ENCODE measurements at places on chromosomes 13 and 19.

- no peak for DNase-seq
Measured at GRCh38 chr13:62093984-62094780, 678.5 kb upstream of the PCDH20 start.

DNA sequence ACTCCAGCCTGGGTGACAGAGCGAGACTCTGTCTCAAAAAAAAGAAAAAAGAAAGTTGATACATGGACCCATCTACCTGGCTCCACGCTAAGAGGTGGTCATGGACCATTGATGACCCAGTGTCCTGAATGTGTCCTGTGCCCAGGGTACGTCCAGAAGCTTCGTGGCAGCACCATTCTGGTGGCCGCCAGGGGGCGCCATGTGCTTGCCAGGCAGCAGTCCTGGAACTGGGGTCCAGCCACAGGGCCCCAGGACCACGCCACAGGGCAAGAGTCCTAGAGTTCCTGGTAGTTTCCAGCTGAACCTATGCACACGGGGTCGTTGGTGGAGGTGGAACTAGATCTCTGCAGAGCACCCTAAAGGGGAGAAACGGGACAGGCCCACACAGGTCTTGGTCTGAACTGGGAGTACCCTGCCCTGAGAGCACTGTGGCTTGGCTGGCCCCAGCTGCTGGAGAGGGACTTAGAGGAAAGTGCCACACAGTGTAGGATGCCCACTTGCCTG, 19.9 kb upstream of the FBXO27 start:
- DNase-seq = peak; percentile 23

DNA sequence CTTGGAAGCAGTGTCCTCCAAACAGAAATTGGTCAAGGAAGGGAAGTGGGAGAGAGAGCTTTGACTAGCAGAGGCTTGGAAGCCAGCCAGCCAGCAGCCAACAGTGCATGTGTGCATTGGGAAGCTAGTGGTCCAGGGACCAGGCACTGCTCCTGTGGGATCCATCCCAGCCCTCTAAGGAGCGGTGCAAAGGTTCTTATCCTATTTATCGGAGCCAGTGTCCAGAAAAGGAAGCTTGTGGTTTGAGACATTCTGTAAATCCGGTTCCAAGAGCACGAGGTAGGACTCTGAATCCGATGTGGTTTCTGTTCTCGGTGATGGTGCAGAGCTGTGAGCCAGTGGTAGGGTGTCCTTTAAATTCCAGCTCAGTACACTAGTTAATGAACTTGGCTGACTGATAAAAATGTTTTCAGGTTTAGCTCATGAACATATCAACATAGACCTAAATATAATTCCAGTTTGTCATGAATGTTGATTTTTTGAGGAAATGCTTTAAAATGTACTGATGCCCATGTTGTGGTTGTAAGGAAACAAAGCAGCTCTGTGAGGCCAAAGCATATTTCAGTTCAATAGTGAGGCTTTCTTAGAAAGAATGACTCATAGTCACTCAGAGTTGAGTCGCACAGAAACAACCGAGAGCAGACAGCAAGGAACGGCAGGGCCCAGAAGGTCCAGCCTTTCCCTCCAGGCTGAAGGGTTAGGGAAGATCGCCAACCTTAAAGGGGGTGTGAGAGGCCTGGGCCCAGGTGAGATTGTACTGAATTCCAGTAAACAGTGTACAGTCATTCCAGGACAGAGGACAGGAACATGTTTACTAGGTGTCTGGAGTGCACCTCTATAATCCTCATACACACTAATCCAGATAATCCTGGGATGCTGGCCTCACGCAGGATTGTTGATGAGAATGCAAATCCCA, 21.5 kb upstream of the GARRE1 start:
- peak; percentile 82 for DNase-seq

DNA sequence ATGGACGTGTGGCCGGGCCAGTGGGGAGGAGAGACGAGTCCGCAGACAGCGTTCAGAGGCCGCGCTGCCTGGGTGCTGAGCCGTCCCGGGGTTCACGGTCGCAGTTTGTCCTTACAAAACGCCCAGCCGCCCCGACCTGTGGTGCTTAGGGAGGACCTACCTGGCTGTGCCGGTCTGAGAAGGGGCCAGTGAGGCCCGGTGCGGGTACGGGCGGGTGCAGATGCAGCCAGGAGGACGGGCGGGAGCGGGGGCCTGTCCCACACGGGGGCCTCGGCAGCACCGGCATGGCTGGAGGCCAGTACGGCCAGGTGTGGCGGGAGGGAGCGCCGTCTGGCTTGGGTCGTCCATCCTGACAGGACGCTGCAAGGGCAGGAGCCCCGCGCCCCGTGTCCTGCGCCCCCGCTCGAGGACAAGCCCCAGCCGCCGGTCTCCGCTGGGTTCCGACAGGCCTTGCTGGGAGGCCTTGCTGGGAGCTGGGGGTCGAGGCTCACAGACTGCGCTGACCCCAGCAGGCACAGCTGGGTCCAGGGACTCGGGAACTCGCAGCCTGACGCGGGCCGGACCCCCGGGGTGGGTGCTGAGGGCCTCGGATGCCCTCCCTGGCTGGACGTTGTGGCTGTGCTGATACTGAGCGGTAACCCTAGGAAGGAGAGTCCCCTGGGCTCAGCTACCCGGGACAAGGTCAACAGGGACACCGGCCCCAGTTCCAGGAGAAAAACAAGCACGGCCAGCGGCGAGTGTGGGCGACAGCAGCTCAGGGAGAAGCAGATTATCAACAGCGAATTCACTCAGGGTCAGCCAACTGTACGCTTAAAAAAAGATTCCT, 5.3 kb upstream of the PROZ start:
- no peak for DNase-seq

DNA sequence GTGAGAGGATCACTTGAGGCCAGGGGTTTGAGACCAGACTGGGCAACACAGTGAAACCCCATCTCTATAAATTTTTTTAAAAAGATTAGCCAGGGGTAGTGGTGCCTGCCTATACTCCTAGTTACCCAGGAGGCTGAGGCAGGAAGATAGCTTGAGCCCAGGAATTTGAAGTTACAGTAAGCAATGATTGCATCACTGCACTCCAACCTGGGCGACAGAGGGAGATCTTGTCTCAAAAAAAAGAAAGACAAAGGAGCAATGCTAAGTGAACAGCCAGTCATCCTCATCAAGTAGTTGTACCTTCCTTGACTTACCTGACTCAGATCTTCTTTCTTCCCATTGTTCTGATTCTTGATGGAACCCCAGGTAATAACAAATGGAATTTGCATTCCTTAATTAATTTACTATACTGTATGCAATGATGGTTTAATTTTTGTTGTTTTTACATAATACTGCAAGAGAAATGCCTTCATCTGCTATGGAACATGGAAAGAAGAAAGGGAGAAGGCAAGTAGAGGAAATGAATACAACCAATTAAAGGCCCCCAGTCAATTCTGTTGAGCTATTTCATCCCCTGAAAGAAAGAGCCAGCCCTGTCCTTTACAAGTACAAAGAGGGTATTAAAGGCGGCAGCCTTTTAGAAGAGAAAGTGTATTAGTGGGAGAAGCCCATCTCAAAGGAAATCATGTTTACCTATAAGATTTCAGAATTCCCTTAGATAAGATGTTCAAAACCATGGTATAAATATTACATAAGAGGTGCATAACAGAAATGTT, 316.7 kb downstream of the DIAPH3 start:
- DNase-seq = no peak

GRCh38 chr13:113059891-113060290, 45.7 kb upstream of the F7 start:
- no peak for DNase-seq

DNA sequence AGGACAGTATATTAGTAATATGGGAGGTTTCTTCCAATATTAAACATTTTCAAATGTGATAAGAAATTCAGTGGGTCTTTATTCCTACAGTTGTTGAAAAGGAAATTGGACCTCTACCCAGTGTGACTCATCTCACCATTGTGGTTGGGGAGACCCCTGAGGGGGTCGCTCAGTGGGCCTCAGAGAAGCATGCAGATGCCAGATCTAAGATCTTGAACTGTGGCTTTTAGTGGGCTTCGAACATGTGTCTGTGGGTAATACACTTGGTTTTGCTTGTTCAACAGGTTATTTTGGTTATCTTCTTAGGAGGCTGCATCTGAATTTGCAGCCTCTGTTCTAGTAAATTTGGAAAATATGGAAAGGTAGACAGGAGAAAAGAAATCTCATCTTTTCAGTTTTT, 132.3 kb downstream of the PCCA start:
- no peak for DNase-seq

DNA sequence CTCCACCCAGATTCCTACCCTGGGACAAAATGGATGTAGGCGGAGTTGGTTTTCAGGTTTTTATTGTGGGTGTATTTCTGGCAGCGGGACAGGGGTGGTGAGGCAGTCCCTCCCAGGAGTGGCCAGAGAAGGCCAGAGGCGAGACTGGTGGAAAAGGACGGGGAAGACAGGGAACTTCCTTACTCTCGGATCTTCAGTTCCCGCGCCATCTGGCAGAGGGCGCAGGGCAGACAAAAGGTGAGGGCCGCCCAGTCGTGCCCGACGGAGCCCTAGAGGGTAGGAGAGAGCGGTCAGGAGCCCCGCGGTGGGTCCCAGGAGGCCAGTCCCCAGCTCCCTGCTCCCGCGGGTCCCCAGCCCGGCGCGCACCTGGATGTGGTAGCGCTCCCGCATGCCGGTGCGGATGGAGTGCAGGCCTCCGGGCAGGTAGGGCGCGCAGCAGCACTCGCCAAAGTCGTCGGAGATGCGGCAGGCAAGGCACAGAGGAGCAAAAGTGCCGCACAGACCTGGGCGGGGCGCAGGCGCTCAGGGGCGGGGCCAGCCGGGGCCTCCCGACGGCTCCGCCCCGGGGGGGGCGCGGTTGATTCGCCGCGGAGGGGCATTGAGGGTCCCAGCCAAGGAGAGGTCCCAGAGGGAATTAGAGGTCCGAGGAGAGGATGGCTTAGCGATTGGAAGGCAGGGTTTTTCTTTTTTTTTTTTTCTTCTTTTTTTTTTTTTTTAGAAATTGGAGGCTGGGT, 3.0 kb downstream of the CNFN start:
- peak; percentile 64 for DNase-seq
